ENCODE measurements at places on chromosomes 11 and 22. TPM values are rescaled to one million over a fixed set of nuclear protein-coding genes. Genes with fewer than 3 reads are reported as not detected.
A peak's percentile ranks its signal among the peaks of the same experiment; 100 is the strongest.

FAR1 gene
- 59.9 TPM for total RNA-seq

GRCh38 chr22:40728731-40729189 is 49.5 kb downstream of the MCHR1 start:
- DNase-seq, result peak; percentile 95

- no peak for DNase-seq
Measured at GRCh38 chr11:69125861-69126260, 29.9 kb upstream of the SMIM38 start.

OR51B4 gene
- not detected for total RNA-seq

GRCh38 chr11:115579181-115579825 is 75.1 kb upstream of the CADM1 start:
- no peak for DNase-seq

STK33 gene
- 2.9 TPM for total RNA-seq

Data from fibroblast of villous mesenchyme (primary cell).